ENCODE measurements at places on chromosomes 11 and 22.

GRCh38 chr11:132490978-132491377 lies 1041.3 kb downstream of the OPCML start:
- no peak for DNase-seq

- DNase-seq = no peak
Observed at GRCh38 chr11:118286545-118286944, 18.0 kb upstream of the CD3E start.

DNA sequence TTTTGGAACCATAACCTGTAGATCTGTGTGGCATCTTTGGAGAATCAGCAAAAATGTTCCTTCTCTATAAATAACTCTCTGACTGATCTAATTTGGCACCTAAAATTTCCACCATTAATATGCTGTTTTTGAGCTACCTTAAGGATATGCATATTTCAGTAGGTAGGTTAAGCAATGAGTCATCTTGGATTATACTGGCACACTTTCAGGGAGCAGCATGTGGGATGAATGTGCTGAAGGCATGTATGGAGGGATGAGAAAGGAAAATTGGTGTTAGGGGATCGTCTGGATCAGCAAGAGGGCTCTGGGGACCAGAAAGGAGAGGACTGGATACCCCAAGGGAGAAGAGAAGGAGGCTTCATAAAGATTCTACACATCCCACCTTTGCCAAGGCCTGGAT lies 44.6 kb upstream of the ELF5 start:
- DNase-seq = no peak

GRCh38 chr11:30919389-30920152 lies 333.4 kb upstream of the MPPED2 start:
- no peak for DNase-seq

DNA sequence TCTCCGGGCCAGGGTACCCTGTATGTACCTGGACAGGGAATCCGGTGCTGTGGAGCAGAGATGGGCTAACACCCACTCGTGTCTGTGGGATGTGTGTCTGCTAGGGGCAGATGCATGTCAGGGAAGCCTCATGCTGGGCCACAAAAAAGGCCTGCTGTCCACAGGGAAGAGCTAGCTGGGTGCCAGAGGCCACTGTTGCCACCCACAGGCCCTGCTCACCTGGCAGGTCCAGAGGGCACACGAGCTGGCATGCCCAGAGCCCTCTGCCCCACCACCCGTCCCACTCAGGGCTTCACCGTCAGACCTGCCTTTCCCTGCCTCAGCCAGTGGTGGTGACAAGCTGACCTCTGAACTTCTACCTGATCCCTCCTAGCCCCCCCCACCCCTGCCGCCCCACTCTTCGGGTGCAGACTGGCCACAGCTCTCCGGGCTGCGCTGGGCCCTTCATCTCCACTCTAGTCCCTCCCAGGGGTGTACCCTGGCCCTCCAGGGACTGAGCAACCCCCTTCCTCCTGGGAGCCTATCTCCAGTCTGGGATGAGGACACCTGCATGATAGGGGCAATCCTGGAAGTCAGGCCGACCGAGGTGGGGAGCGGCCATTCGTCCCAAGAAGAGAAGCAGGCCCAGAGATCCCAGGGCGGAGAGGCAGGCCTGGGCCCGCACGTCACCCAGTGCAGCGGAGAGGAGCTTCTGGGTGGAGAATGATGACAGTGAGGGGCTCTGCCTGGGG lies 1.4 kb downstream of the SLC25A22 start:
- DNase-seq = no peak

GRCh38 chr11:108780119-108780518 lies 115.2 kb downstream of the DDX10 start:
- no peak for DNase-seq

- no peak for DNase-seq
Observed at GRCh38 chr22:31496735-31497146, 405 bp downstream of the SFI1 start.

GRCh38 chr22:42962295-42963230 lies 52.4 kb downstream of the PACSIN2 start:
- peak; percentile 23 for DNase-seq

- no peak for DNase-seq
Observed at GRCh38 chr11:122270535-122270934, 154.5 kb upstream of the BLID start.

- DNase-seq = no peak
Observed at GRCh38 chr22:45169591-45170466, 6.1 kb downstream of the NUP50 start.
